ENCODE measurements at places on chromosomes 12 and 14.

- no peak for DNase-seq
- H3K36me3 ChIP-seq, result peaks cover 20% of the 10 kb centered on the region
- no peak overlapping the region for H3K27ac ChIP-seq
- no peaks in the 10 kb centered on the region for H3K27me3 ChIP-seq
- H3K4me1 ChIP-seq, result no peaks in the 10 kb centered on the region
- no peak overlapping the region for H3K4me3 ChIP-seq
Measured at GRCh38 chr12:26648066-26648465, 184.9 kb downstream of the ITPR2 start.

DNA sequence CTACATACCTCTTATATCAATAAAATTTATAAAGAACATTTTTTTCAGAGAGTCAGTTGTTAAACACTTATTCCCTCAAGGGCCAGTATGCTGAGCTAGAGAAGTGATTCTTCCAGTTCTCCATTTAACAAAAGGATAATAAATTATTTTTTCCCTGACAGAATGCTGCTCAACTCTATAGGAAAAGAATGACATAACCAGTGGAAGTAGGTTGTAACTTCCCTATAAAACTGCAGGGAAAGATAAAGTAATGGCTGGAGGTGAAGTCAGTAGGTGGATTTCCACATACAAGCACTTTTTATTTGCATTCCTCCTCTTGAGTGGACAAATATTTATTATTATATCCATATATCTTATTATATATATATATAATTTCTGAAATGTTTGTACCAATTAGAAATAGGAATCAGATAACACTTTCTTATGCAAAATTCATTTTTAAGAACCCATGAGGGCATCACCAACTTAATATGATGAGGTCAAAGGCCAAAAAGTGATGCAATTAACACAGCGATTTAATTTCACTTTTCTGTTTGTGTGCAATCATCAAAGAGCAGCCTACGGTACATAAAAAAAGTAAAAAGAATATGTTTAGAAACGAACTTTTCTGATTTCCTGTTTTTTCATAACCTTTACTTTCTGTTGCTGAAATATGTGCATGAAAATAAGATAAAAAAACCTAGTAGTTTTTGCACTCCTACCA is 175.3 kb downstream of the PRKD1 start:
- H3K4me1 ChIP-seq, result peaks cover 7% of the 10 kb centered on the region
- no peak for DNase-seq
- no peak overlapping the region for H3K4me3 ChIP-seq
- H3K36me3 ChIP-seq, result no peaks in the 10 kb centered on the region

GRCh38 chr12:119134284-119135072 is 44.3 kb upstream of the HSPB8 start:
- no peak overlapping the region for H3K4me3 ChIP-seq
- DNase-seq, result no peak
- no peak overlapping the region for H3K27ac ChIP-seq

GRCh38 chr12:9971181-9971580 is at the start of gene CLEC12A:
TSS of gene CLEC12A (plus strand) at chr12:9971409. CDS start at chr12:9971597, 188 bp downstream.
- no peaks in the 10 kb centered on the region for H3K36me3 ChIP-seq
- H3K4me1 ChIP-seq, result peaks cover 13% of the 10 kb centered on the region
- no peak within 1 kb of the TSS for H3K4me3 ChIP-seq
- no peak for DNase-seq
- H3K27ac ChIP-seq, result no peak within 1 kb of the TSS
- H3K27me3 ChIP-seq, result no peaks in the 10 kb centered on the region

DNA sequence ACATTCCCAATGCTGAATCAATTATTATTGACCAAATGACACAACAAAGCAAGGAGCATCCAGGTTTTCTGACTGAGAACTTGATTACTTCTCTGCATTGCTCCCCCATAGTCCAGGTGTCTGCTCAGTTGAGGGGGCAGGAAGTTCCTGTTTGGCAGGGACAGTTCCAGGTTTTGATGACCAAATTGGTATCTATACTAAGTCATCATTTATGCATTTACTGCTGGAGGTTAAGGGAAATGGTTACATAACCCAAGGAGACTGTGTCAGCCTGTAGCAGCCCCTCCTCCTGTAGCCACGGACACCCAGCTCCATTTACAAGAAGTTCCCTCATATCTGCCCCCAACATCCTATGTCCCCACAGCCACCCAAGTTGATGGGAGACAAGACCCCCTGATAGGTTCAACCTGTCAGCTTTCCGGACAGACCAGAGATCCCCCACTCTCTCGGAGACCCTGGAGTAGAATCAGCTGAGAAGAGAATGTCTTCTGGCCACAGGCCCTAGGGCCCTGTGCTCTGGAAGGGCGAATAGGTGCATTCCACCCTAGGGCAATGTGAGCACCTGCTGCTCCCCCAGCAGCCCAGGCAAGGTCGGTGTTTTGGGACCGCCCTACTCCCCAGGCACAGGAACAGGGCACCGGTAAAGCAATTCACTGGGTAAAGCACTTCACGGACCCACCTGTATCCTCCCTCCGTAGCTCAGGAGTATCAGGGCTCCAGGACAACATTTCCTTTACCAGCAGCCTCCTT is 23.6 kb downstream of the IRF2BPL start:
- H3K36me3 ChIP-seq, result no peaks in the 10 kb centered on the region
- H3K27me3 ChIP-seq, result no peaks in the 10 kb centered on the region
- H3K4me3 ChIP-seq, result no peak overlapping the region
- H3K4me1 ChIP-seq, result no peaks in the 10 kb centered on the region
- H3K27ac ChIP-seq, result no peak overlapping the region

DNA sequence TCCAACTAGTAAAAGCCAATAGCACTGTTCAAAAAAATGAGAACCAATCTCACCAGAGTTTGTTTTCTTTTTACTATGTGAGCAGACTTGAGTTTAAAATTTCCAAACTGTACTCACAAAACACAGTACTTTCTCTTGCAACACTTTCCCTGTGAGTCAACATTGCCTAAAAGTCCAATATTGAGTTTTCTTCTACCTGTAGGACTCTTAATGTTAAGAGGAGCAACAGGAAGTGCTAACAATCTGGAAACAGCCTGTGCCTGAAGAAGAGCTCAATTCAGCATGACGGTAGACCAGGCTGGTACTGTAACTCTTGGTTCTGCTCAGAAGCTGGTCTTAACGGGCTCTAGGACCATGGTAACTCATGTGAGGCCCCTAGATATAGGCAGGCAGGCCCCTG is 144.3 kb downstream of the MED13L start:
- no peak overlapping the region for H3K27ac ChIP-seq
- DNase-seq, result no peak
- no peaks in the 10 kb centered on the region for H3K27me3 ChIP-seq
- peaks cover 76% of the 10 kb centered on the region for H3K4me1 ChIP-seq
- H3K36me3 ChIP-seq, result no peaks in the 10 kb centered on the region

GRCh38 chr14:82153689-82154088 is 620.0 kb upstream of the SEL1L start:
- H3K4me1 ChIP-seq, result no peaks in the 10 kb centered on the region
- H3K4me3 ChIP-seq, result no peak overlapping the region
- no peak overlapping the region for H3K27ac ChIP-seq
- H3K36me3 ChIP-seq, result no peaks in the 10 kb centered on the region

- H3K36me3 ChIP-seq, result no peaks in the 10 kb centered on the region
- no peaks in the 10 kb centered on the region for H3K27me3 ChIP-seq
- no peaks in the 10 kb centered on the region for H3K4me1 ChIP-seq
- H3K27ac ChIP-seq, result no peak overlapping the region
- no peak for DNase-seq
Measured at GRCh38 chr12:12091977-12092663, 21.4 kb downstream of the BCL2L14 start.

Data from heart right ventricle (tissue), 16 donors.